ENCODE measurements at places on chromosomes 11 and 22. TPM values are rescaled to one million over a fixed set of nuclear protein-coding genes. Genes with fewer than 3 reads are reported as not detected.

ROBO4 gene
- not detected for total RNA-seq

CCDC188 gene
- total RNA-seq, result not detected

C22orf42 gene
- total RNA-seq, result not detected

DNA sequence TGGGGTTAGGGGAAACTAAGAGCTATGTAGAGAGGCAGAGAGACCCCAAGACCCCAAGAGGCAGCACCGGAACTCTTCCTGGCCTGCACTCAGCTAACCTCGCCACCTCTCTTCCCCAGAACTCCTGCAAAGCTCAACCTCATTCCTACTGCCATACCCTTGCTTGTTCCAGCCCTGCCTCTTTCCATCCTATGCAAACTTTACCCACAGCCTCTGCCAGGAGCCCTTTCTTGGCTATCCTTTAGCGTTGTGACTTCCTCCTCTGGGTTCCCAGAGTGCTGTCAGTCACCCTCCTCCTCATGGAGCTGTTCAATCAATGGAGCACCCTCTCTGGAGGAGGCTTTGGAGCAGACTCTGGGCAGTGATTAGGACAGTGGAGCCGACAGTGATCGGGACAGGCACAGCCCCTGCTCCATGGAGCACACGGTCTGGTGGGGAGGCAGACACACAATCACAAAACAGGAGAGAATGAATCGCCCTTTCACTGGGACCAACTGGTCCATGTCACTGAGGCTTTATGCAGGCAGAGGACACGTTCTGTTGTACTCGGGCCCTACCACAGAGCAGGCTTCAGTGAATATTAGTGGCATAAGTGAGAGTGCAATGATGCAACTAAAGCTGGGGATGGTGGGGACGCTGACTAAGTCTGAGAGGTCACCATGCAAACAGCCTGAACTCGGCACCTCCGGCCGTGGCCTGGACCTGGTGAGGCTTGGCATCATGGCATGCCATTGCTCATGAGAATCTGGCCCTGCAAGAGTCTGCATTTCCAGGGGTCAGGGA lies 24.6 kb upstream of the P2RY2 start:
- no peak for DNase-seq

DNA sequence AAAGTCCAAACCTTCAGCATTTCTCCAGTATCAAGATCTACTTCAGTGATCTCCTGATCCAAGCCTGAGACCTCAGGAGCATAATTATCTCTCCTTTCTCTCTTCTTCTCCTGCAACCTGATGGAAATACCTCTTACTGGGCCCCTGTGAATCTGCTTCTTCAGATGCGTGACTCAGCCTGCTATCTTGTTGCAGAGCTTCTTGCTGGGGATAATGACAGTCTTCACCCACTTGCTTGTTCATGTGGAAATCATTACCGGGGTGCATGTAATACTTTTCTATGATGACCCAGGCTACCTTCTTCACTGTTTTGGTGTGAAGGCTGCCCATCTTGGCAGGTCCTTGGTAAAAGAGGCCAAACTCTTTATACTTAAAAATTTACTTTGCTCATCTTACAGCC lies 140.0 kb upstream of the POU2AF2 start:
- DNase-seq, result no peak

DNA sequence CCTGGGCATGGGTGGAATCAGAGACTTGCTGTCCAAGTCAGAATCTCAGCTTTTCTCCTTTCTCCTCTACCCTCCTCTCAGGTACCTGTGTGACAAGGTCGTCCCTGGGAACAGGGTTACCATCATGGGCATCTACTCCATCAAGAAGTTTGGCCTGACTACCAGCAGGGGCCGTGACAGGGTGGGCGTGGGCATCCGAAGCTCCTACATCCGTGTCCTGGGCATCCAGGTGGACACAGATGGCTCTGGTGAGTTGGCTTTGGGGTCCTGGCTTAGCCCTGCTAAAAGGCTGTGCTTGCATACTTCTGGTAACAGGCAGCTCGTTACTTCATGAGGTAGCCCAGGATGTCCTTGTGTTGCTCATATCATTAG lies 10.7 kb downstream of the MCM5 start:
- DNase-seq, result no peak

- no peak for DNase-seq
Observed at GRCh38 chr11:31254415-31254814, 115.1 kb downstream of the DCDC1 start.

GRCh38 chr22:18088825-18089568 lies 11.2 kb downstream of the PEX26 start:
- DNase-seq, result peak; percentile 63

DNA sequence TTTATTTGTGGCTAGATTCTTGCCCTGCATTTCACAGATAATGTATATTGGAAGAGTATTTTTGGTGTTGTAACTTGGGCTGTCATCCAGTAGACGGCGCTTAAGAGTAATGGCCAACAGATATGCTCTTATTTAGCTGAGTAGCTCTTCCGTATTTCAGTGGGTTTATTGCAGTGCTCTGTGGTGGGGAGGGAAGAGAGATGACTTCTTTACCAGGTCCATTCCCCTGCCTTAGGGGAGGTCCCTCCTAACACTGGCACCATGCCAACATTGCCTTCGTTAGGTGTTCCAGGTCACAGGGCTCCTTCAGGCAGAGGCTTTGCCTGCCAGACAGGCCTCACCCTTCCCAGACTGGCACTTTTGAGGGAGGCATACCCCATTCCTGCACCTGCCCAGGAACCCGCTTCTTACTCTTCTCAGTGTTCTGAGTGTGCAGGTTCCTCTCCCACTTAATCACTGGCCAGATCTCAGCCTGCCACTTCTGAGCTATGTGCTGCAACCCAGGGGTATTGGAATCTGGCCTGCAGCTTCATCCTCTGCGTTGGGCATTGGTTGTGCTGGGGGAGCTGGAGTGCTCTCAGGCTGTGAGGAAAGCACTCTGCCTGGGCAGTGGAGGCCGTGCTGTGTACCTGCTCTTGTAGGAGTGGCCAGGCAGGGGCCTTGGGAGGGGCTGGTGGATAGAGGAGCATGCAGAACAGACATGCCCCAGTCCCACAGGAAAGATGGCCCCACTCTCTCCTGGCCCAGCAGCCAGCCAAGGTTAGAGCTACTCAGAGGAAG lies 29.4 kb upstream of the SLN start:
- DNase-seq, result peak; percentile 8

DNA sequence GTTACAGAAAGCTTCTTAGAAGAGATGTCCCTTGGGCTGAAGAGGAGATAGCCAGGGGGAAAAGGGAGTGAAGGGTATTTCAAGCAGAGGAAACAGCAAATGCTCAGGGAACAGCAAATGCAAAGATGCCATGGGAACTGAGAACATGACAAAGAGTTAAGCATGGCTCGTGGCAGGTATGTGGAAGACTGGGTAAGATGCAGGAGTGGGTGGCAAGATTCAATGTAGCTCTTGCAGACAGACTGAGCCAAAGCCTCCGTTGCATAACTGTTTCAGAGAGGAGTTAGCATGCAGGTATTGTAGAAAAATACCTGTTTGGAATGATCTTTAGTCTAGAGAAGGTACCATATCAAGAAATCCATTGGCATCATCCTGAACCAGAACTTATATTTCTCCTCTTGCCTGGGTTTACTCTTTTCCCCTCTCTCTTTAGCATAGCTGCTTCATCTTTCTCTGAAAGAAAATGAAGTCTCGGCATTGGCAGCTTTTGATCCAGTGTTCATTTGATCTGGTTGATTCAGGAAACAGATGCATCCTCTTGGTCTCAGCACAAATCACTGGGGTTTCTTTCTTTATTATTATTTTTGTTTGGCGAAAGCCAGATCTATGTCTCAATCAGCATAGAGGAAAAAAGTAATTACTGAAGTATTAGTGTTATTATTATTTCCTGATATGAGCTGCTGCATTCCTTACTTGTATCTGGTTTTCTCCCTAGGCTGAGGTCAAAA lies 41.7 kb upstream of the NUP160 start:
- no peak for DNase-seq

DNA sequence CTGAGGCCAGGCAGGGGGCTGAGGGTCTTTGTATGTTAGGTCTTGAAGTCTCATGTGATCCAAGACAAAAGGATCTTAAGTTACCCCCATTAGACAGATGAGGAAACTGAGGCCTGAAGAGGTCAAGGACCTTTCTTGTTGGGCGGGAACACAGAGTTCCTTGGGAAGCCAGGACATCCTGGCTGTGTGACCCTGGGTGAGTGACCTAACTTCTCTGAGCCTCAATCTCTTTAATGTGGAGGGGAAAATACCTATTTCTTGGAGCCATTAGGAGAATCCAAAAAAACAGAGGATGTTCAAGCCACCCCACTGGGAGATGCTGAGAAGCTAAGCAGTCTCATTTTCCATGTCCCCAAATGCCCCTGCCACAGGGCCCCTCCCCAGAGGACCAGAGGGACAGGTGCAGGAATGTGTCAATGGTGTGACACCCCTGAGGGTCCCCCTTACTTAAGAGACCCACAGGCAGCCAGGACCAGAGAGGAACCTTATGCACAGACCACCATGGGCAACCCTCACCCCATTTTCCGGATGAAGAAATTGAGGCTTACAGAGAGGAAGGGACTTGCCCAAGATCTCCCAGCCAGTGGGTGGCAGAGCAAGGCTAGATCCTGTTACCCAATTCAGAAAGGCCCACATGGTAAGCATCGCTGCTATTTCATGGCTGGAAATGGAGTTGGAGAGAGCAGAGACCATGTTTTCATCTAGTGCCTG lies 8.0 kb downstream of the RAC2 start:
- DNase-seq, result no peak

DNA sequence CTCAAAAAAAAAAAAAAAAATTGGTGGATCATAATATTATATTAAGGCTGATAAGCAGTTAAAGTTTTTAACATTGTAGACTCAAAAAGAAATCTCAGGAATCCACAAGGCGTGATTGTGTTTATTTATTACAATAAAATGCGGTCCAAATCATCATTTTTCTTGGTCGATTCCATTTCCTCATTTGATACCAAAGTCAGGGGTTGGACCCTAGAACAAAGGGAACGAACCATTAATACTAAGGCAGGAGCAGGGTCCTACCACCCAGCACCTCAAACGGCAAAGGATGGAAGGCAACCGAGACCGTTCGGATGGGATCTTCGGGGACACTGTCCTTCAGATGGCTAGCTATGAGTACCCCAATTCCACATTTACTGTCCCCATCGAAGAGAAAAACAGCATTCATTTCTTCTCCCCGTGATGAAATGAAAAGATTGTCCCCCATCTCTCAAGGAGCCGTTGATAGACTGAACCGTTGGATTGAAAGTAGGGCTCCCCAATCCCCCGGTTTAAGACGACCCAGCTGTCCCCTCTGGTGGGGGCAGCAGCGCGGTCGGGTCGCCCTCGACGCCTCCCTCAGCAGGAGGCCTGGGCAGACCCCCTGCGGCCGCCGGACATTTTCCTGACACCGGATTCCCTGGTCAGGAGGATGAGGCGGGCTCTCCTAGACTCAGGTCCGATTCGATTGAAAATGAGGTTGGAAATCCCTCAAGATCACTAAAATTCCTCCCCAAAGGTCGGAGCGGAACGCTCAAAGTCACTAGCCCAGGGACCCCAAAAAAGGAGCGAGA lies 607 bp downstream of the DMC1 start:
- DNase-seq, result no peak

DNA sequence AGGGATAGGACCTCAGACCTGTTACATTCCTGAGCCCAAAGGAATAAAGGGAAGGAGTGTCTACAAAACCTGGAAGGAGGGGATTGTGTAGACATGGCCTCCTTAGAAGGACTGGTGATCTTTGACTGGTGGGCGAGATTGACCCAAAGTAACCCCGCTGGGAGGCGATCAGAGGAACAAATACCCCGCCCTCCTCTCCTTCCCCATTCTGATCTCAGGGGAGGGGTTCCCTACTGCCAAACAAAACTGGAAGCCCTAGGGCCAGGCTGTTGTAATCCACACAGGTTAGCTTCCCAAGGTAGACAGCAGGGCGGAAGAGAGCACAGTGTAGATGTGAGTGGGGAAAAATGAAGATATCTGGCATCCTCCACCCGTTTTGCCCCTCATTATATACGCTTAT lies 24.7 kb downstream of the NCF4 start:
- DNase-seq, result no peak

Measured in Caki2 (cell line).